Umbilical cord (tissue), 2 donors: ENCODE measurements at places on chromosomes 1 and 21.

- no peak for DNase-seq
These were observed 79.7 kb upstream of the MAP10 start for GRCh38 chr1:232725305-232726047.

- DNase-seq: no peak
These were observed 84.2 kb downstream of the RABGAP1L start for GRCh38 chr1:174243451-174244000.

DNA sequence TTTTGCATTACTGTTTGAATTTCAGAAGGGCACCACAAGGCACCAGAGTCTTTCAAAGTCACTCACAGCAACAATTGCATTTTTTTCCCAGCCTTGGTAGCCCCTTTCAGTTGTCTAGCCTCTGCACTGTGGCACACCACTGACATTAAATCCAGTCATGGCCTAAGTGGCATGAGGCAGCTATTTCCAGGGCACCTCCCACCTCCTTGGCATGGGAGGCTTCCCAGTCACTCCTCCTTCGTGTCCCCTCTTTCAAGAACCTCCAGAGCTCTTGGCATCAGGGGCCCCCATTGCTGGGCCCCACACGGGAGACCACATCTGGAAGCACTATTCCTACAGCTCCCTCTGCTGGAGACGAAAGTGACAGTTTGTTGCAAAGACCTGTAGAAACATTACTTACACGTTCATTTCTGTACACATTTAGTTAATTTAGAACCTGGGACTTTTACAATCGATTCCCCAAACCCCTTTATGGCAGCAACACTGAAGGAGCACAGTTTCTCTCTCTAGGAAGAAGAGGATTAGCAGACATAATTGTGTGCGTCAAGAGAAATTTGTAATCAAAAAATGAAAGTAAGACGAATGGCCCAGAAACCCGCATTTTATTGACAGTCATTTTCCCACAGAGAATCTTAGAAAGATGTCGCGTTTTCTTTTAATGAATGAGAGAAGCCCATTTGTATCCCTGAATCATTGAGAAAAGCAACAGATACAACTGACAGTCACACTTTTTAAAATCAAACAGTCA is 5.7 kb upstream of the CHD5 start:
- peak; percentile 31 for DNase-seq

GRCh38 chr1:77303387-77303786 is 21.6 kb downstream of the AK5 start:
- no peak for DNase-seq

GRCh38 chr21:15992171-15992570 is 262.4 kb downstream of the USP25 start:
- DNase-seq: no peak

DNA sequence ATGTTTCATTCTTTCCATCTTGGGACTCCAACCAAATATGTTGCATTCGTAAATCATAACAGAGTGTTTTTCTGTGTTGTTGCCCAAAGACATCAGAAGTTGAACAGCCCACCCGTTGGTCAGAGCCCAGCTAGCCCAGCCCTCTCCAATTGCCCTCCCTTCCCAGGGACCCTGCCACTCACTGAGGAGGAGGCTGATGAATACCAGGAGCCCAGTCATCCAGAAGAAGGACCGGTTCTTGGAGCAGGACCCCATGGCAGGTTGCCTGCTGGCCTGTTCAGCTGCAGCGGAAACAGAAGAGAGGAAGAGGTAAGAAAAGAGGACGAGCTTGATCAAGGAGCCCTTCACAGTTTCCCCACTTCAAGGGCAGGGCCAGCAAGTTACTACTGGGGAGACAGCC is 172.2 kb upstream of the ETV3 start:
- no peak for DNase-seq

- peak; percentile 57 for DNase-seq
These were observed 43.5 kb upstream of the DNAJC6 start for GRCh38 chr1:65265651-65266351.

DNA sequence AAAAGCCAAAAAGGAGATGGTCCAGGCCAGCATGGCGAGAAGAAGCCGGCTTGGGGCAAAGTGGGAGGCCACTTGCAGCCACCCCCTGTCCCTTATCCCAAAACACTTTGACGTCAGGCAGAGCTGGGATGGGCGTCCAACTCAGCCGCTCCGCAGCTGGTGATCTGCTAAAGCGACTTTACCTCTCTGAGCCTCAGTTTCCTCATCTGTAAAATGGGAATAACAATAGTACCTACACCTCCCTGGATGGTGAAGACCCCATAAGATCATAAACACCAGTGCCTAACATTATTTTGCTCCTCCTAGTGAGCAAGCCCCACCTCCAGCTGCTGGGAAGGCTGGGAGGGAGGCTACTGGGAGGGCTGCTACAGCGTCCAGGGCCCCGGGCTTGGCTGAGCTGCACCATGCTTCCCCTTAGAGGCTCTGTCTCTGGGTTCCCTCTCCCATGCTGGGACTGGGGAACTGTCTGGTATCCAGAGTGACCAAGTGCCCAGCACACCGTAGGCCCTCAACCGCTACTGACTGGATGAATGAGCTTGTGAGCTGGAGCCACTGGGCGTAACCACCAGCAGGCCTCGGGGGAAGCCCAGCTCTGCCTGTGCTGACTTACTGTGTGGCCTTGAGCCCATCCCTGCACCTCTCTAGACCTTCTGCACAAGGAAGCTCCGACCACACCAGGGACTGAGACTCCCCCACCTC is 18.3 kb downstream of the IFFO2 start:
- no peak for DNase-seq
